ENCODE measurements at places on chromosomes 1 and 21.

DNA sequence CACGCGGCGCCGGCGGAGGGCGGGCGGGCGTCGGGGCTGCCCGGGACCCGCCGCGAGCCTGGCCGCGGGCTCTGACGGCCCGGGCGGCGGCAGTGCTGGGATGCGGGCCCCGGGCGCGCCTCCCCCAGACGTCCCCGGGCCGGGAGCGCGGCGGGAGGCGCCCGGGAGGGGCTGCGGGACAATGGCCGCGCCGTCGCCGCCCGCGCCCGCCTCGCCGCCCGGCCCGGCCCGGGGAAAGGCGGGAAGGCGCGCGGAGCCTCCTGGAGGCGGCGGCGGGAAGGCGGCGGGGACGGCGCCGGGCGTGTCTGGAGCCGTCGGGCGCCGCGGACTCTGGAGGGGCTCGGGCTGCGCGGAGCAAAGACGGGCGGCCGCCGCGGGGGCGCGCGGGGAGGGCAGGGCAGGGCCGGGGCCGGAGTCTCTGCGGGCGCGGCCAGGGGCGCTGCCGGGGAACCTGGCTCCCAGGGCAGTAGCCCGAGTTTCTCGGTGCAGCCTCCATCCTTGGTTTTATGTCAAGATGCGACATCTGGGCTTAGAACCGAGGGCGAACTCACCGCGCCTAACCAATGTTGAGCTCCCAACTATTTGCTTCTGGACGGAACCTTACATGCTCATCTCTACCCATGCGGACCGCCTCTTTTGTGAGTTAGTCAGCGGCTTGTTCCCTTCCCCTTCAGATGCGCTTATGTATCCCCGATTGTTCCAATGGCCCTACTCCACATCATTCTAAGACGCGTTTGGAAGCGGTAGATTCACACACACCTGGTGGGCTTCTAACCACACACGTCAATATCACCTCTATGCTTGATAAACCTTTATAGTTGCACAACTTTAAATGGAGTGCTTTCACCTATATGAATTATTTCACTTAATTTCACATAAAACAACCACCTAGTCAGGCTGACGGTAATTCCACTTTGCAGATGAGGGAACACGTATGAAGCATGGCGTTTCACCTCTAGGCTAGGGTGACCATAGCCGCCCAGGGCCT, 651 bp downstream of the ZBTB8A start:
- DNase-seq, result peak; percentile 50

- no peak for DNase-seq
Observed at GRCh38 chr1:47411436-47411835, 4.6 kb upstream of the FOXE3 start.

- no peak for DNase-seq
Observed at GRCh38 chr1:26529405-26529654, 231 bp upstream of the RPS6KA1 start.

DNA sequence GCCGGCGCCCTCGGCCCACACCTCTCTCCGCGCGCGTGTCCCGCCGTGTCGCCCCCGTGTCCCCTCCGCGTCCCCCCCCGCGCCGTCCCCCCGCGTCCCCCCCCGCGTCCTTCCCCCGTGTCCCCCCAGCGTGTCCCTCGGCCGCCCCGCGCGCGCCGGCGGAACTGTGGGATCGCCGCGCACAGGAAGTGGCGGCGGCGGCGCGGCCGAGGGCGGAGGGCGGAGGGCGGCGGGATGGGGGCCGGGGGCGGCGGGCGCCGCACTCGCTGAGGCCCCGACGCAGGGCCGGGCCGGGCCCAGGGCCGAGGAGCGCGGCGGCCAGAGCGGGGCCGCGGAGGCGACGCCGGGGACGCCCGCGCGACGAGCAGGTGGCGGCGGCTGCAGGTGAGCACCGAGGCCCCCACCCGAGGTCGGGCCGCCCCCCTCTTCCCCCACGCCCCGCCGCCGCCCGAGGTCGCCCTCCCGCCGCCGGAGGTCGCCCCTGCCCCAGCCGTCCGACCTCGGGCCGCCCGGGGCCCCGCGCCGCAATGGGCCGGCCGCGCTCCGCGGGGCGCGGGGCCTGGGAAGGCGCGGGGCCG, at the start of gene AGPAT3:
Gene AGPAT3 (plus strand): TSS at position 262 of the 578 bp plus-strand sequence. CDS start 94,459 bp downstream, outside the sequence.
- no peak for DNase-seq

- DNase-seq, result no peak
Observed at GRCh38 chr1:226778657-226779058, 39.6 kb upstream of the ITPKB start.
